WERI-Rb-1 (cell line): ENCODE measurements at places on chromosomes 1 and 21.

GRCh38 chr1:185627761-185628501 lies 106.3 kb upstream of the HMCN1 start:
- no peak for DNase-seq

- no peak for DNase-seq
These were observed 30.3 kb downstream of the KIFAP3 start for GRCh38 chr1:170044187-170044586.

DNA sequence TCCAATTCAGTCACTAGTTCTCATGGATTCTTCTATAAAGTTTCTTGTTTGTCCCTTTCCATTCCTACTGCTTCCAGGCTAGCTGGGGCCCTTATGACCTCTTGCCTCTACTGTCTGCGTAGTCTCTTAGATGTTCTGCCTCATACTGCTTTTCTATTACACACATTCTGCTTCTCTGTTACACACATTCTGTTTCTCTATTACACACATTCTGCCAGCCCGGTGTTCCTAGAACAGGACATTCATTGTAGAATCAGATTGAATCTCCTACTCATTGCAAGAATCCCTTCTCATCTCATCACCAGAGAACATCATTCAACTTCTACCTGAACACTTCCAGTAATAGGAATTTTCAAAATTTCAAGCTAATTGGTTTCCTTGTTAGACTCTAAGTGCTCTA lies 69.3 kb upstream of the QSOX1 start:
- no peak for DNase-seq

GRCh38 chr1:22426781-22427180 lies 24.9 kb upstream of the ZBTB40 start:
- no peak for DNase-seq

DNA sequence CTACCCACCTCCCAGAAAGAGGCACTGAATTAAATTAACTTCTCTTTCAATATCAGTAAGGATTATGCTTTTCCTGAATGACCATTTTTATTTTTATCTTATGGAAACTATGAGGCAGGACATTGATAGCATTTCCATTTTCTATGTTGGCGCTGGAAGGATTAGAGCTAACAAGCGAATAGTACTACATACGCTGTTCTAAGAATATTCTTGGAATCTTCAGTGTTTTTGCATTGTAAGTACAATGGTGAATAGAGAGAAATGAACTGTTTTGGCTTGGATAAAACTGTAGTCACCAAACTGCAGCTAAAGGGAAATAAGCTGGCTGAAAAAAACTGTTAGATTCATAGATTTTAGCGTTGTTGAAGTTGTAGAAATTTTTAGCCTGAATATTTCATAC lies 779.0 kb upstream of the ADGRL4 start:
- no peak for DNase-seq

DNA sequence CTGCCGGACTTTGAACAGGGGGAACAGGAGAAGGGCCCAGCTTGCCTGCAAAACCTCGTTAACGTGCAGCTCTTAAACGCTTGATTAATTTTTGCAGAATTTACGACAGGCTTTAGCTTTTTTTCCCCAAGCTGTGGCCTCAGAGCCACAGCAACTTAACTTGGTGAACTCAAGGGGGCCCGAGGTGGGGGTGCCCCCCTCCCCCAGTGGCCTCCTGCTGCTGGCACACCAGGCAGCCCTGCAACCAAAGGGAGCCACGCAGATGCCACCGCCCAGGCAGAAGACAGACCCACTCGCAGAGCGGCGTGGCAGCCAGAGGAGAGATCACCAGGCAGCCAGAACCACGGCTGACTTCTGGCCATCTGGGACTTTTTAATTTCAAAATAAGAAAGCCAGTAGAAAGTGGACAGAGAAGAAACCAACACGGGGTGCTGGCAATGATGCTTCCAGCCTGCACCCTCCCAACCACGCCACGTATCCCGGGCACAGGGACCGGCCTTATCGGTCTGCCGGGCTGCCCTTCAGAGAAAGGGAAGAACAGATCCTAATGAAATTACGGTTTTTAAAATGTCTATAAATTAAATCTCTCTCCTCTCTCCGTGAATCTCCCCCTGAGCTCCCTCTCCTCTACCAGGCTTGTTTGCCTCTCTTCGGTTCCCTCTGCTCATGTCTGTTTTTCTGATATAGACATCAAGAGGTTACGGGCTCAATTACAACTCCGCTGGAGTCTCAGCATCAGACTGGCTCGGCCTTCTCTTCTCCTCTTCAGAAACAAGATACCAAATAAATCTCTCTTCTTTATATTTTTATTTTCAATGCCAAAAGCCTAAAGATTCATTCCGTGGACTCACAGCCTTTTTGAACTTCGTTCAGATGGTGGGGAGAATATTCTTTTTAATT lies 6.4 kb downstream of the CASZ1 start:
- peak; percentile 54 for DNase-seq

GRCh38 chr1:248853663-248854375 lies 5.1 kb downstream of the ZNF692 start:
- no peak for DNase-seq

DNA sequence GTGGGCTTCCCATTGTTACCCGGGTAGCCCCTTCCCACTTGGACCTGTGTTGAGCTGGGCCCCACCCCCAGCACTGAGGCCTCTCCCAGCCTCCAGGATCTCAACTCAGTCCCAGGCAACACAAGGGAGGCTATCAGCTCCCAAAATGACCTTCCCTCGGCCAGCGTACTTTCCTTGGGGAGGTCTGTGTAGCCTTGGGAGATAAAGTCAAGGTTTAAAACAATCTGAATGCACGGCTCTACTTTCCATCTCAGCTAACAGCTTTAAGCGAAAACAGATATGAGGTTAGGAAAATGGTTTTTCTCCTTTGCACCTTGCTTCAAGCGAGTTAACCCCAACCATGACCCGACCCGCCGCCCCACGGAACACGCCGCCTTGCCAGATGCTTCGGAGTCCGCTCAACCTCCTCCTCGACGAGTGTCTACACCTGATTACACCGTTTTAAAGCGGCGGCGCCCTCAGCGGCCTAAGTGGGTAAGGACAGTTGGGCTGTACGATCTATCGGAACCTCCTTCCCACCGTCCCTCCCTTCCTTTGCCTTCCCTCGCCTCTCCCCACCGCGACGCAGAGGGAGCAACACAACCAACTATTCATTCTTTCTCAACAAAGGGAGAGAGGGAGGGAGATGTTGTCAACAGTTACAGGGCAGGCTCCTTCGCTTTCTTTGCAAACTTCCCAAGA lies 1.1 kb downstream of the BCAR3 start:
- peak; percentile 84 for DNase-seq

DNA sequence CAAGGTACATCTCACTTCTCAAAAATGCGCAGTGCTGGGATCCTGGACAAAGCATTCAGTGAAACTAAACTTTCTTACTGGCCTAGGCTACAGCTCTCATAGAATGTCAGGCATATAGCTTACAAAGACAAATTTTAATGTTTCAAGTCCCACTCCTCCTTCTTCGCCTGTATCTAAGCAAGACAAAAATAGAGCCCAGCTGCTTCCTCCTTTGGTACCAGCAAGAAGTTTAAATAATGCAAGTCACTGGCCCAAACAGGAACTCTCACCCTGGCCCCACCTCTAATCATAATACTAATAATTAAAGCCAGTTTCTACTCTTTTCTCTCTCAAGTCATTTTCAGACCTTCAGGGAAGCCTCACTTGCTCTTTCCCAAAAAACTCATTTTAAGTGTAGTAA lies 1267.9 kb downstream of the MRPL39 start:
- DNase-seq: no peak

DNA sequence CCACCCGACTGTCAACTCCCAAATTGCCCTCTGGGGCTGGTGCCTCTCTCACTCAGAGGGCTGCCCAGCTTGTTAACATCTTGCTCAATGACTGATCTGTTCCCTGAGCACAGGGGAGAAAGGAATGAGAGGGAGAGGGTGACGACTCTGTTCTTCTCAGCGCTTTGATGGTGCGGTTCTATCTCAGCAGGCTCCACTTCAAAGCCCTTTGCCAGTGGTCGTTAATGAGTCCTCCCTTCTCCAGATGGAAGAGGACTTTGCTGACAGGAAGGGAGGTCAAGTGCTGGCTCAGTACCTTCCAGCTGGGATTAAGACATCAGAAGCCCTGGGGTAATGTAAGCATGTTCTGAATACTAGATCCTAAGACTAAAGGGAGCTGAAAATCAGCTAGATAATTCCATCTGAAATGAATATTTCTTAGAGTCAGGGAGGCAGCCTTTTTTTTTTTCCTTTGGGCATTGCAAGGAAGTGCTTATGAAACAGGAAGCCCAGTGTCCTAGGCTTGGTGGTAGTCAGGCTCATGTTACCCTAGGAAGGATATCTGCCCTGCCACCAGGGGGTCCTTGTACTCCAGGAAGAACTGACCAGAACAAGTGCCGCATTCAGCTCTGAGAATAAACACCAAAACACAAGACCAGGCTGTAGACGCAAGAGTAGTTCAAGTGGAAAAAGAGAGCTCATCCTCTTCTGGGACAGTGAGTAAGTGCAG lies 4.7 kb downstream of the FMOD start:
- no peak for DNase-seq

DNA sequence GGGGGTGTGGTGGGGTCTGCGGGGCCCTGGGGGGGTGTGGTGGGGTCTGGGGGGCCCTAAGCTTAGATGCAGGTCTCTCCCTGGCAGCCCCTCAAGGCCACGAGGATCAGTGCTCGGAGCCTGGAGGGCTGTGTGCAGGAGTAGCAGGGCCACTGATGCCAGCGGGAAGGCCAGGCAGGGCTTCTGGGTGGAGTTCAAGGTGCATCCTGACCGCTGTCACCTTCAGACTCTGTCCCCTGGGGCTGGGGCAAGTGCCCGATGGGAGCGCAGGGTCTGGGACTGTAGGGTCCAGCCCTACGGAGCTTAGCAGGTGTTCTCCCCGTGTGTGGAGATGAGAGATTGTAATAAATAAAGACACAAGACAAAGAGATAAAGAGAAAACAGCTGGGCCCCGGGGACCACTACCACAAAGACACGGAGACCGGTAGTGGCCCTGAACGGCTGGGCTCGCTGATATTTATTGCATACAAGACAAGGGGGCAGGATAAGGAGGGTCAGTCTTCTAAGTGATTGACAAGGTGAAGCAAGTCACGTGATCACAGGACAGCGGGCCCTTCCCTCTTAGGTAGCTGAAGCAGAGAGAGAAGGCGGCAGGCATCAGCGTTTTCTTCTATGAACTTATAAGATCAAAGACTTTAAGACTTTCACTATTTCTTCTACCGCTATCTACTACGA lies 8.7 kb downstream of the RNF223 start:
- no peak for DNase-seq
